ENCODE measurements at places on chromosomes 3 and 15.

DNA sequence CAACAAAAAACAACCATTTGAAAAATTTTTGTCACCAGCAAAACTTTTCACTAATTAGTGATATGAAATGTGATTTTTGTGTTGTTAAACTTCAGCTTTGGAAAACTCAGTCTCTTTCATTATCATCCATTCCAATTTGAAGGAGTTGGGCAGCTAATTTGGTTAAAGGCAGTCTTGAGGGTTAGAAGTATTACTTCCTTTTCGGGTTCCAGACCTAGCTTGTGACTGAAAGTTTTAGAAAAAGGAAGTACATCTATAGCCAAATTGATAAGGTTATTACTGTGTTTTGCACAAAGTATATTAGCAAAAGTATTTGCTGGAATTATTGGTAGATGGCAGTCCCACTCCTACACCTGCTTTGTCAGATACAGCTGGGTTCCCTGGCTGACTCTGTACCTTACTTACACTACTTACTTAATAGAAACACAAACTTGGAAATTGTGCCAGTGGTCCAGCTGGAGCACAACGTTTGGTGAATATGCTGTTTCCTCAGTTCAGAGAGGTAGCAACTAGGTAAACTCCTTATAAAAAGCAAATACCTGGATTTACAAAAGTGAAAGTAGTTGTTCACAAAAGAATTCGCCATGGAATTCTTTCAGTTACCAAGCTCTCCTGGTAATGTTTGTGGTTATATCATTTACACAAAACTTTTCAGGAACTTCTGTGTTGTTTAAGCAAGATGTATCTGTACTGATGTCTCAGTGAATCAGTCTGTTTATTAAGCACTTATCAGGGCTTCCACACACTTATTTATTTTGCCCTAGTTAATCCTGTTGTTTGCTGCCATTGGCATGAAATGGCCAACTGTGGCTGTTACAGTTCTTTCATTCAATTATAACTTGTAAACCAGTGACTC, 31.6 kb downstream of the TIPARP start:
- no peaks in the 10 kb centered on the region for H3K27me3 ChIP-seq
- H3K4me1 ChIP-seq = peaks cover 16% of the 10 kb centered on the region
- no peak for DNase-seq
- H3K4me3 ChIP-seq = no peak overlapping the region

- H3K4me1 ChIP-seq = peaks cover 23% of the 10 kb centered on the region
- DNase-seq = no peak
- H3K4me3 ChIP-seq = no peak overlapping the region
- no peaks in the 10 kb centered on the region for H3K27me3 ChIP-seq
- H3K36me3 ChIP-seq = no peaks in the 10 kb centered on the region
These were observed 44.3 kb downstream of the SLC28A1 start for GRCh38 chr15:84928843-84929168.

DNA sequence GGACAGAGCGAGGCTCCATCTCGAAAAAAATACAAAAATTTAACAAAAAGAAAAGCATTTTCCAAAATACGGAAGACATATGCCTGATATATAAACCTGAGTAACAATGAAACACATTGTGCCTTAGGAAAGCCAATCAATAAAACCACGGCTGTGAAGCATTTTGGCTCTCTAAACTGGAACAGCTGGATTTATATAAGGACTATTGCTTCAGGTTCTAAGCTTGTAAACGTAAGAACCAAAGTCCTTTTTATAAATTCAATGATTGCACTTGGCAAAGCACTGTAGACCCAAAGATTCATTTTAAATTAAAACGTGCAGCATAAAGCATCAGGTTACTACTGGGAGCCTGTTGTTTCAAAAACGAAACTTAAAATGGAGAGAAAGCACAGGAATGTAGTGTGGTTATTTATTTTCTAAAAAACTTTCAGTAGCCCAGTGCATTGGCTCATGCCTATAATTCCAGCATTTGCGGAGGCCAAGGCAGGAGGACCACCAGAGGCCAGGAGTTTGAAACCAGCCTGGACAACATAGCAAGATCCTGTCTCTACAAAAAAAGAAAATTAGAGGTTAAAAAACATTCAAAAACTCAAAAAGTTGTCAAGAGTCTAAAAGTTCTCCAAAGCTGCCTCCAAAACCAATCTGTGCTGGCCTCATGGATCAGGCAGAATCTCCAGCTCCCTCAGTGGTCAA, 61.5 kb downstream of the USF3 start:
- no peaks in the 10 kb centered on the region for H3K36me3 ChIP-seq
- no peak overlapping the region for H3K27ac ChIP-seq
- H3K4me1 ChIP-seq = no peaks in the 10 kb centered on the region
- H3K4me3 ChIP-seq = no peak overlapping the region
- DNase-seq = no peak
- H3K27me3 ChIP-seq = no peaks in the 10 kb centered on the region

GRCh38 chr3:44409640-44410410, 67.6 kb downstream of the ZNF445 start:
- no peak for DNase-seq
- H3K27me3 ChIP-seq = no peaks in the 10 kb centered on the region
- H3K36me3 ChIP-seq = peaks cover 4% of the 10 kb centered on the region
- H3K4me1 ChIP-seq = no peaks in the 10 kb centered on the region
- no peak overlapping the region for H3K4me3 ChIP-seq

DNA sequence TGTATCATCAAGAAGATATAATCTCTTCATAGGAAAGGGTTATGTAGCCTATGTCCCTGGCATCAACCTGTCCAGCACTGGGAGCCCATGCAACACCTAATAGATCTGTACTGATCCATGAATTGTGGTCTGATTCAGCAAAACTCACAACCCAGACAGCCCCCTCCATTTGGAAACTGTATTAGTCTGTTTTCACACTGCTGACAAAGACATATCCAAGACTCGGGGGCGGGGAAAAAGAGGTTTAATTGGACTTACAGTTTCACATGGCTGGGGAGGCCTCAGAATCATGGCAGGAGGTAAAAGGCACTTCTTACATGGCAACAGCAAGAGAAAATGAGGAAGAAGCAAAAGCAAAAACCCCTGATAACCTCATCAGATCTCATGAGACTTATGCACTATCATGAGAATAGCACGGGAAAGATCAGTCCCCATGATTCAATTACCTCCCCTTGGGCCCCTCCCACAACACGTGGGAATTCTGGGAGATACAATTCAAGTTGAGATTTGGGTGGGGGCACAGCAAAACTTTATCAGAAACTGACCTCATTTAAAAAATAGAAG, 83.3 kb downstream of the TRIM42 start:
- no peak overlapping the region for H3K27ac ChIP-seq
- DNase-seq = no peak
- H3K4me3 ChIP-seq = no peak overlapping the region
- H3K27me3 ChIP-seq = peaks cover 24% of the 10 kb centered on the region
- H3K4me1 ChIP-seq = peaks cover 2% of the 10 kb centered on the region
- H3K36me3 ChIP-seq = no peaks in the 10 kb centered on the region

- DNase-seq = no peak
- H3K4me3 ChIP-seq = no peak overlapping the region
- peaks cover 30% of the 10 kb centered on the region for H3K36me3 ChIP-seq
- peaks cover 10% of the 10 kb centered on the region for H3K4me1 ChIP-seq
These were observed 35.6 kb downstream of the CTSH start for GRCh38 chr15:78909160-78909695.

- no peak overlapping the region for H3K27ac ChIP-seq
- H3K36me3 ChIP-seq = no peaks in the 10 kb centered on the region
- no peak for DNase-seq
- H3K4me3 ChIP-seq = no peak overlapping the region
These were observed 116.9 kb downstream of the CADM2 start for GRCh38 chr3:85075663-85076062.

DNA sequence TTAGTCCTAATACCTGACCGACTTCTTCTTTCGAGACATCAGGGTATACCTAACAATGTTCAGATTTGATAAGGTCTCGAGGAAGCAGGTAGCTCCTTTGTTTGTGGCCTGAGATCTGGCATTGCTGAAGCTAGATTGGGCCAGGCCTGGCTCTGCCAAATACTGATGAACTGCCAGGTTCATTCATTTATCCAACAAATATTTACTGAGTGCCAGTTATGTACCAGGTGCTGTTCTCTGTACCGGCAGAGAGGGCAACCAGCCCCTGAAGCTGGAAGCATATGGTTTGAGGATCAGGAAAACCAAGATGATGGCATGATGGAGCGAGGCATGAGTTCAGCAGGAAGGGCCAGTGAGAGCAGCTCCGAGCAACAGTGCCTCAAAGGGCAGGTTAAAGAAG, 196.2 kb upstream of the NSMCE3 start:
- H3K36me3 ChIP-seq = no peaks in the 10 kb centered on the region
- peaks cover 14% of the 10 kb centered on the region for H3K27me3 ChIP-seq
- no peaks in the 10 kb centered on the region for H3K4me1 ChIP-seq

DNA sequence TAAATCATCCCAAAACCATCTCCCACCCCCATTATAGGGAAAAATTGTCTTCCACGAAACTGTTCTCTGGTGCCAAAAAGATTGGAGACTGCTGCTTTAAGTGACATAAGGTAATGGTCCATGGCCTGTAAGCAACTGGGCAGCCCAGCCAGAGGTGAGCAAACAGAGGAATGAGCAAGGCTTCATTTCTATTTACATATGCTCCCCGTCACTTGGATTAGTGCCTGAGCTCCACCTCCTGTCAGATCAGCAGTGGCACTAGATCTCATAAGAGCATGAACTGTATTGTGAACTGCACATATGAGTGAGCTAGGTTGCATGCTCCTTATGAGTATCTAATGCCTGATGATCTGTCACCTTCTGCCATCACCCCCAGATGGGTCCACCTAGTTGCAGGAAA, 1159.8 kb upstream of the ALCAM start:
- no peaks in the 10 kb centered on the region for H3K4me1 ChIP-seq
- H3K36me3 ChIP-seq = no peaks in the 10 kb centered on the region
- no peak for DNase-seq

All from mesothelial cell of epicardium (in vitro differentiated cells).